Tibial artery (tissue), 4 donors: ENCODE measurements at places on chromosomes 12 and 14.

GRCh38 chr12:6249580-6249979 is 49.4 kb downstream of the CD9 start:
- DNase-seq, result no peak

- DNase-seq, result no peak
Observed at GRCh38 chr12:130644566-130644965, 71.5 kb downstream of the RIMBP2 start.

- no peak for DNase-seq
Observed at GRCh38 chr12:52204931-52205505, 13.2 kb upstream of the KRT80 start.

- no peak for DNase-seq
Observed at GRCh38 chr14:88194531-88194930, 128.5 kb downstream of the KCNK10 start.

GRCh38 chr12:4478933-4479332 is 33.3 kb upstream of the FGF6 start:
- DNase-seq, result no peak

- DNase-seq, result no peak
Observed at GRCh38 chr12:56568146-56568545, 46.5 kb downstream of the RBMS2 start.

DNA sequence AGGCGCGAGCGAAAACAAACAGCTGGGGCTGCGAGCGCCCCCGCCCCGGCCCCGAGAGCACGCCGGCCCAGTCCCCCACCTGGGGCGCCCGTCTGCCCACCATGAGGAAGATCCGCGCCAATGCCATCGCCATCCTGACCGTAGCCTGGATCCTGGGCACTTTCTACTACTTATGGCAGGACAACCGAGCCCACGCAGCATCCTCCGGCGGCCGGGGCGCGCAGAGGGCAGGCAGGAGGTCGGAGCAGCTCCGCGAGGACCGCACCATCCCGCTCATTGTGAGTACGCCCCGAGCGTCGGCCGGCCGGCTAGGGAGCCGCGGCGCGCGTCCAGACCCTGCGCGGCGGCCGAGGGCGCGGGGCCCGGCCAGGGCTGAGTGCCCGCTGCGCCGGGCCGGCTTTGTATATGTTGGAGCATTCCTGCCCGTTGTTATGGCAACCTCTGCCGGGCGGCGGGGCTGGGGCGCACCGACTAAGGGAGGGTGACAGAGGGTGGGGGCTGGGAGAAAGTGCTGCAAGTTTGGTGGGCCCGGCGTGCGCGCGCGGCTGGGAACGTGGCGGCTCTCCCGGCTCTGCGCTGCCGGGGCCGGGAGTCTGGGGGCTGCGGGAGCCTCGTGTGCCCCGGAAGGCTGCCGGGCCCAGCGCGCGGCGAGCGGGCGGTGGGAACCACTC is 367 bp downstream of the GALNT16 start:
- DNase-seq, result no peak

DNA sequence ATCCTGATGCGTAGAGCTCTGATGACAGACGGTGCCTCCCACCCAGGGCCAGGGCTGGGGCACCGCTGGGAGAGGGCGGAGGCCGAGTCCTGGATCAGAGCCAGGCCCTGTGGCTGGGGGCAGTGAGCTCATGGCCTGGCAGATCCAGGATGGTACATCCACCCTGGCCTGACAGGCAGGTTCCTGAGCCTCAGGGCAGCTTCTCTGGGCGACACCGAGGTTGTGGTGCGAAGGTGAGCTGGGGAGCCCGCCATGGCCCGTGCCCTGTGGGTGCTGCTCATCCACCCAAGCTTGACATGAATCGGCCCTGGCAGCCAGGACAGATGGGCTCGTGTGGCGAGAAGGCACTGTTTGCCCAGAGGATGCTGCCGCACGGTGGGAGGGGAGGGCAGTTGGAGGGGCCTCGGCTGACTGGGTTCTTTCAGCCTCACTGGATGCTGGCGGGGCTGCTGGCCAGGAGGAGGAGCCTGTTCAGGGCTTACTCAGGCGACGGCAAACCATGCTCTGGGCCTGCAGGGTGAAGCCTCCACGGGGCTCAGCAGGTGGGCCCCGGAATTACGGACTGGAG is 16.6 kb downstream of the LRTM2 start:
- no peak for DNase-seq

- DNase-seq, result no peak
Observed at GRCh38 chr12:95877622-95878021, 18.9 kb downstream of the SNRPF start.

DNA sequence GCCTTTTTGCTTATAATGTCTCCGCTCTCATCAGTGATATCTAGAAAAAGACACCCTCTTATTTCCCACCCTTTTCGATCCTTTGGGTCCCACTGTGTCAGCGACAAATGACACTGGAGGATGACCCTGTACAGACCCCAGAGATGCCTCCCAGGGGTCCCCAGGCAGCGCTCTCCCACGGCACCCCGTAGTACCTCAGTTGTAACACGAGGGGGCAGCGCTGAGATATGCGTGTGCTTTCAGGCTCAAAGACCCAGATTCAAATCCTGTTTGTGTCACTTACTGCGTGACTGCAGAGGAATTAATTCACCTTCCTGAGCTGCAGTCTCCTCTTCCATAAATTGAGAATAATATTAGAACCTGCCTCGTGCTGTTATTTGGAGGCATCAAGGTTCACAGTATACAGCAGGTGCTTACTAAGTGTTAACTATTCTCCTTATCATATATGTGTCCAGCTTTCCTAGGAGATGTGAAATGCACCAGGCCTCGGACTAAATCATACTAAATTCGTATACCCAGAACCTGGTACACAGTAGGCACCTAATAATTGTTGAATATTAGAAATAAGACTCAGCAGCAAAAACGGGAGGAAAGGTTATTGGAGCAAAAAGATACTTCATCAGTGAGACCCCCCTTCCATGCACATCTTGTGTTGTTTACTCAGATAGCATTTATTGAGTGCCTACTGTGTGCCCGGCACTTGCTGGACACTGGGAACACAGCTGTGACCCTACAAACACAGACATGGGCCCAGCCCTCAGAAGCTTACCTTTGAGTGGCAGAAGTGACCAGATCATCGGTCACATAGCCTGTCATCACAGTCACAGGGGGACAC is 99.9 kb downstream of the PHETA1 start:
- DNase-seq, result no peak

DNA sequence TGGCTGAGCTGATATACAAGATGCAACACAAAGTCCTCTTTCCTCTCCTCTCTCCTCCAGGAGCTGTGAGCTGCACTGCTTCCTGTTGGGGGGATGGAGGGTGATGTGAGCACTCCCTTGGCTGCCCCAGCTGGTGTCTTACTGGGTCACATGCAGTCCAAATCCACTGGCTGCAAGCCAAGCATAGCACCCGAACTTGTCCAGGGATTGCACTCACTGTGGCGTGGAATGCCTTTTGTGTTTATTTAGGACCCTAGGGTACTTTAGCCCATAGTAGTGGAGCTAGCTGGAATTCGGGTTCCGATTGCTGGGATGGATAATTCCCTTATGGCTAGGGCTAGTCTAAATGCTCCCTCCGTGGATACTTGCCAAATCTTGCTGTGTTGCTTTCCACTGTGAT is 424.9 kb upstream of the SYT1 start:
- no peak for DNase-seq

DNA sequence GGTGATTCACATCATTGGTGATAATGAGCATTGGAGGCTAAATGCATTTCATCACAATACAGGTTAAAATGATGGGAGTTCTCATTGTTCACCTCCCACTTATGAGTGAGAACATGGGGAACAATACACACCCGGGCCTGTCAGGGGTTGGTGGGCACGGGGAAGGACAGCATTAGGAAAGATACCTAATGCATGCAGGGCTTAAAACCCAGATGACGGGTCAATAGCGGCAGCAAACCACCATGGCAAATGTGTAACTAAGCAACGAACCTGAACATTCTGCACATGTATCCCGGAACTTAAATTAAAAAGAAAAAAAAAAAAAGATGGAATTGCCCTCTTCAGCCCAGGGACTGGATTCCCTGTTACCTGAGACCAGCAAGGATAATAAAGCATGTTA is 2.3 kb upstream of the LUM start:
- DNase-seq, result no peak

DNA sequence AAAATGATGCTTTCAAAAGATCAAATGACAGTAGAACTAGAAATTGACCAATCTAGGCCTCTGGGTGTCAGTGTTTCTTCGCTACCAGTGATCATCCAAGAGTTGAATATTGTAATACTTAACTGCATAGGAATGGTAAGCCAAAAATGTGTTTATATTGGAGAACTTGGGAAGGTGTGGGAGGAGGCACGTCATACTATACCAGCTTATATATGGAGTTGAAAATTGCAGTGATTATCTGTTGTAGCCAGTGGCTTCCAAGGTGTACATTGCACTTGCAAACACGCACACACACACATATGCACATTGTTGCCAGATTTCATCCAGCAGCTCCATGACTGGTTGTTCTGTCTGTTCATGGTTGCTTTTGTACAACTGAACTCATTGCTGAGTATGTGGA is 36.1 kb downstream of the EID3 start:
- DNase-seq, result no peak

GRCh38 chr12:126874427-126875026 is 1392.4 kb upstream of the TMEM132C start:
- DNase-seq, result peak; percentile 22
